ENCODE measurements at places on chromosomes 12 and 14.

GRCh38 chr12:14951851-14952250, 9.6 kb downstream of the ARHGDIB start:
- no peak for DNase-seq

GRCh38 chr14:22978487-22978837, 3.9 kb downstream of the AJUBA start:
- DNase-seq: no peak

GRCh38 chr14:33897382-33897781, 53.5 kb downstream of the EGLN3 start:
- no peak for DNase-seq

GRCh38 chr14:44449680-44450079, 57.4 kb downstream of the FSCB start:
- no peak for DNase-seq

DNA sequence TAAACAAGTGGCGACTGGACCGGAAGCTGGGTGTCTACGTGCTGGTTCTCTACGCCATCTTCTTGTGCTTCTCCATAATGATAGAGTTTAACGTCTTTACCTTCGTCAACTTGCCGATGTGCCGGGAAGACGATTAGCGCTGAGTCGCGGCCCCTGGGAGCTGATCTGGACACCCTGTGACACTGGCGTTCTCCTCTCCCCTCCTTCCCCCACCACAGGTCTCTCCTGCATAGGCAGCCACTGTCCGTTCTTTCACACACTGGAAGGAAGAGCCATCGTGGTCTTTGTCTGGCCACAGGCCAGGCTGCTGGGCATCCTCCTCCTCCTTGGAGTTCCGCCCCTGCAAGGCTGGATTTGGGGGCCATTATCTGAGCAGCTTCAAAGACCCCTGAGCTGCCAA, 20.1 kb upstream of the RIN3 start:
- no peak for DNase-seq

- no peak for DNase-seq
These were observed 34.5 kb downstream of the EFCAB11 start for GRCh38 chr14:89920056-89920455.

DNA sequence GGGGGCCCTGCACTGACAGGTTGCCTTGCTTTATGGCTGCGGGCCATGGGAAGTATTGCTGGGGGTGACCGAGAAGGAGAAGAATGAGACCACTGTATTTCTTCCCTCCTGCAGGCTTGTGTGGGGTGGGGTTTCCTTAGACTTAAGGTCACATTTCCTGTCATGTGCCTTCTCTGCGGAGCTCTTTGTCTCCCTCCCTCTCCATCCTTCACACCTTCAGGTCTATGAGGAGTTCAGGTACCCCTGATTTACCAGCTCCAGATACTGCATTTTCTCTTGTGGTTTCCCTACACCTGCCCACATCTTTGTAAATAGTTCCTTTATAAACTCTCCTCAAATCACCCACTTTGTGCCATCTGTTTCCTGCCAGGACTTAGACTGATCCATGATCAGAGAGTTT, 3.6 kb downstream of the FNTB start:
- DNase-seq: no peak

GRCh38 chr14:71467361-71467811, 464.8 kb upstream of the RGS6 start:
- DNase-seq: no peak

GRCh38 chr12:25328072-25328712, 77.5 kb upstream of the KRAS start:
- no peak for DNase-seq

DNA sequence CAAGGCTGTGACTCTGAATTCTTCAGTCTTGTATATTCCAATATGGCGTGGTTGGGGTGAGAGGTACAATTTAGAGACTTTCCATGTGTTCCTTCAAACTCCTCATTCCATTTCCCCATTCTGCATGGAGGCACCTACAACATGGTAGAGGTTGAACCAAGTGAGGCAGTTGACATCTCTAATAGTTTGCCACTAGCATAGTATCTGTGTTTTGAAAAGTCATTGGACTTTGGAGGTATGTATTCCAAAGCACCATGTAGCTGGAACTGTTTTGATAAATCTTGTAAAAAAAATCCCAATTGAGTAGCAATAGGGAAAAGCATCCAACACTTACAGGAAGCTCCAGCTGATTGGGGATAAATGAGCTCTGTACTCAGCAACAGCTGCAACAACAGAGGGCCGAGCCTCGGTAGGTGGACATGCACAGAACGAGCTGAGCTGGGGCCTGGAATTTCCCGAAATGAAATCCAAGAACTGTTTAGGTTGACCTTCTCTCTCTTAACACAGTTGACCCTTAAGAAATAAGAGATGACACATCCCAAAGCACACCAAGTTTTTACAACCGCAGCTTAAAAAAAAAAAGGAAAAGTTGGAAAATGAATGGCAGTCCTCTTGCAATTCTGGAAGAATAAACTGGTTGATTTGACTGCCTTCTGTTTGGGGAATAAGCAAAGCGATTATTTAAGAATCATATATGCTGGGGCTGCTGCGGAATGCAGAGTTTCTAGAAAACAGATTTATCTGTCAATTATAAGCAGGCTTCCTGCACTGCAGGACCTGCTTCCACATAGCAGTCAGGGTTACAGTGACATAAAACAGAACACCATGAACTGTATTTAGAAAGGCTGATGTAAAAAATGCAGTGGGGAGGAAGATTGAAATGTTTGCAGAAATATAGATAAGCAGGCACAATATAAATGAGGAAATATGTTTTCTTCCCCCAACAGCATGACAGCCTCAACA, 194.6 kb upstream of the KRR1 start:
- peak; percentile 15 for DNase-seq

- DNase-seq: no peak
These were observed 6.5 kb downstream of the NECAP1 start for GRCh38 chr12:8088574-8088973.

GRCh38 chr14:33475623-33476022, 475.3 kb downstream of the EGLN3 start:
- DNase-seq: peak; percentile 60

DNA sequence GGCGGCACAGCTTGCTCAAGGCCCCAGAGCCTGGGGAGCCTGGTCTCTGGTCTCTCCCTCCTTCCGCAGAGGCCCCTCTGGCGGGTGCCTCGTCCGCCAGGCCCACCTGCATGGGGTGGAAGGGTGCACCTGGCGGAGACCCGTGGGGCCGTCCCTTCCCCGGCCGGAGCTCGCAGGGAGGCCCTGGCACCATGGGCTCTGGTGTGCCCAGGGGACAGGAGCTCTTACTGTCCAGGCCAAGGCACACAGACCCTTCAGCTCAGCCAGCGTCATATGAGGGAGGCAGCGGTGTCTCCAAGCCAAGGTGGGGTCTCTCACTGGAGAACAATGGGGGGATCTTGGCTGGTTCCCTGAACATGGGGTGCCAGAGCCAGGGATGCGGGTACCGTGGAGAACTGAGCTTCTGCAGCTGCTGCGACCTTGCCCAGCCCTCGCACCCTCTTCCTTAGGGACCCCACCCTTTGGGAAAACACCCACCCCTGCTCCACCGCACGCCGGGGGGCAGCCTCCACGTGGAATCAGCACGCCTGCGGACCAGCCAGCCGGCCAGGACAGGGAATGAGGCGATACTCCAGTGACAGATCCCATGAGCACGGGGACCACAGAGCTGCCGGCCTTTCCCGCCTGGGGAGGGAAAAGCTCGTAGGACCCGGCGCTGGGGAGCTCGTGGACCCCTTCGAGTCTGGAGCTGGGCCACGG, 25.7 kb upstream of the GALNT9 start:
- DNase-seq: no peak

DNA sequence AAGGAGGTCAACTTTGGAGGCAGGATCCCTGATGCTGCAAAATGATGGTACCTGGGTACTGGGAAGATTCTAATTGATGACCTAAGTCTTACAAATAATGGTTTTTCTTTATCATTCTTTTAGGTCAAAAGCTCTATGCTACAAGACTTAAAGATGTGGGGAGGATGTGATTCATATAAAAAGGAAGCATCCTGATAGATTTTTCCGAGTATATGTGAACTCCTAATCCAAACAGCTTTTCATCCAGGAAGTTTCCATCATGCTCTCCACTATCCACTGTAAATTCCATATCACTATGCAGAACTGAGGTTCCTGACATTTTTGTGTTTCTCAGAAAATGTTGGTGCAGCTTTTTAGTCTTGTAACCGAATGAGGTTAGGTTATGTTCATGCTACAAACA, 293.2 kb downstream of the PAWR start:
- no peak for DNase-seq

- DNase-seq: no peak
These were observed 32.9 kb downstream of the LGR5 start for GRCh38 chr12:71472441-71472911.

- peak; percentile 78 for DNase-seq
These were observed 146.5 kb downstream of the ETV6 start for GRCh38 chr12:11795913-11796459.

DNA sequence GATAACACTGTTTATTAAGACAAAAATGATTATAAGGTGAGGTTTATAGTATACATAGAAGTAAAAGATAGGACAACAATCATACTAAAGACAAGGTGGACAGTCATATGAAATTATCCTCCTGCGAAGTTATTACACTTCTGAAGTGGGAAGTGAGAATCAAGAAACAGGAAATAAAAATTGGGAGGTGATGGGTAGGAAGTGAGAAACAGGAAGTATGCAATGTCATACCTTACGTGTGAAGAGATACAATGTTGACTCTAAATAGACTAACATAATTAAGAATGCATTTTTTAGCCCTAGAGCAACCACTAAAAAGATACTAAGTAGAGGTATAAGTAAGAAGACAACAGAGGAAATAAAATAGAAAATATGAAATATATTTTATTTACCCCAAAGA, 43.7 kb downstream of the GRIN2B start:
- no peak for DNase-seq

DNA sequence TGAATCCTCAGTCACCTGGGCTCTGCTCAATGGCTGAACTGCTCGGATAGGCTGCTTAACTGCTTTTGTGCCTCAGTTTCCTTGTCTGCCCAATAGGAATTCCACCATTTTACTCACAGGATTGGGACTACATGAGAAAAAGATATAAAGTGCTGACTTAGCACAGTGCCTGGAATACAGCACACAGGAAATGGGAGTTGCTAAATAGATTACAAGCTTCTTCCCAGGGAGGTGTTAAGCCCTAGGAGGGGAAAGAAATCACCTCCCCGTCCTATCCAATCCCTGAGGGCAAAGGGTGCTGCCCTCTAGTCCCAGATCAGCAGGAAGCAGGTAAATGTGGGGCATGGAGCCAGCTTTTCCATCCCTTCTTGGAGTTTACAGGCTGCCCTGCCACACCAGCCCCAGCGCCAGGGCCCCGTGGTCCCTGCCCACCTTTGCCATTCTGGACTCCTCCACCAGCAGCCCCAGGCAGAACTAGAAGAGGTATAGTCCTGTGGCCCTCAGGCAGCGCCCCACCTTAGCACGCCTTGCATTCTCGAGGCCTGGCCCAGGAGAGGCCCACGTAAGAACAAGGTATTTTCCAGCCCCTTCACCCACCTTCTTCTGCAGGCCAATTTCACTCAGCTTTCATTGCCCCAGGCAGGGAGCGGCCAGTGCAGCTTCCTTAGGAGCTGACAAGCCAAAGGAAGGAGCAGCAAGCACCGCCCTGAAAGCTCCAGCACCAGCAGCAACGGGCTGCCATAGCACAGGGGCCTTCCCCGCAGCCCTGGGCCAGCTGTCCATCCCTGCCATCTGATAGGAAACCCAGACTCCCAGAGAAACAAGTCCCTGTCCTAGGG, 28.8 kb upstream of the RPLP0 start:
- DNase-seq: no peak

DNA sequence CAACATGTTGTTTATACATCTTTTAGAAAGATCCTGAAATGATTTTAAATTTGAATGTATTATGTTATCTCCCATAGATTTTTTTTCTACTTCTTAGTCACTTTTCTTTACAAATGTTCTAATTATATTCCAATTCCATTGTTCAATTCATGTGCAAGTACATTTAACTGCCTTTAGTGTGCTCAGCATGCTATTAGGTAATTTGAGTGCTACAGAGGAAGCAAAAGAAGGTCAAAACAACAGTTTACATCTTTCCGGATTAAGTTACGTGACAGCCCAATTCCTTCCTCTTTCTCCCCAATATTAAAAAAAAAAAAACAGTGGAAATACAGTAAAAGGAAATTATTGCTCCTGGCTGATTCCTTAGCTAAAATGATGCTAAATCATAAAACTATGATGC, 98.3 kb downstream of the RTN1 start:
- DNase-seq: no peak

DNA sequence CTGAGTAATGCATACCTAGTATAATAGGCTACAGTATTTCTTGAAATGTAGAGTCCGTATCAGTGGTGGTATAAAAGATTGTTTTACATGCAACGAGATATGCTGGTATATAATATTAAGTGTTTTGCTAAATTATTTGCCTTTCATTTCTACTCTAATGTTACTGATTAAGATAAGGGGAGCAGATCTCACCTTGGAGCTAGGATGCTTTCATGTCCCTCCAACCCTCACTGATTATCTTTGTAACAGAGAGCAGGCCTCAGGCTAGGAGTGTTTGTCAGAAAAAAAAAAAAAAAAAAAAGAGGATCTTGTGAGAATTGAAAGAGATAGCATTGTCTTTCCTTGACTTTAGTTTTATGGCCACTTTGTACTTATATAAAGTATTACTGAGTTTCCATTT, 92.6 kb downstream of the PDE3A start:
- no peak for DNase-seq

DNA sequence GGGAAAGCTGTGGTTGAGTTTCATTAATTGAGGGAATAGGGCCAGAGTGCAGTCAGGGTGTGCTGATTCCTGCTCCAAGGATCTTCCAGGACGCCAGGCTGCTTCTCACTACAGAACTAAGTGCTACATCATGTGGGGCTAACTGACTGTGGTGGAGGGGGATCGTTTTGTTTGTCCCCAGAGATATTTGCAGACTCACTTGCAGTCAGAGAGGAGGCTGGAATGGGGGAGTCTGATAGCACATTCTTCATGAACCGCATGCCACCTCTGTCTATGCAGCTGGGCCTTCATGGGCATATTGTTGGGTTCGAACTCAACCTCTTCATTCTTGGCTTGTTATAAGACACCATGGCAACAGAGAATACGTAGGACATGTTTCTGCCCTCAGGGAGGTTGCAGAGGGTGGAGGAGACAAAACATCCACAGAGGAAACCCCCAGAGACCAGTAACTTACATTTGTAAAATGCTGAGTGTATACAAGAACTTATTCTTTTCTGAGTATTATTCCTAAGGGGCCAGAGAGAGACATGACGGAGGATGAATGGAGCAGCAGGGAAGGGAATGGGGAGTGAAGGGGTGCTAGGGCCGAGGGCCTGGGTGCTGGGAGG, 13.0 kb downstream of the KRT7 start:
- no peak for DNase-seq

- DNase-seq: no peak
These were observed 59.6 kb upstream of the EEA1 start for GRCh38 chr12:92988622-92989130.

- DNase-seq: no peak
These were observed 88.8 kb downstream of the CCDC60 start for GRCh38 chr12:119423285-119423684.

DNA sequence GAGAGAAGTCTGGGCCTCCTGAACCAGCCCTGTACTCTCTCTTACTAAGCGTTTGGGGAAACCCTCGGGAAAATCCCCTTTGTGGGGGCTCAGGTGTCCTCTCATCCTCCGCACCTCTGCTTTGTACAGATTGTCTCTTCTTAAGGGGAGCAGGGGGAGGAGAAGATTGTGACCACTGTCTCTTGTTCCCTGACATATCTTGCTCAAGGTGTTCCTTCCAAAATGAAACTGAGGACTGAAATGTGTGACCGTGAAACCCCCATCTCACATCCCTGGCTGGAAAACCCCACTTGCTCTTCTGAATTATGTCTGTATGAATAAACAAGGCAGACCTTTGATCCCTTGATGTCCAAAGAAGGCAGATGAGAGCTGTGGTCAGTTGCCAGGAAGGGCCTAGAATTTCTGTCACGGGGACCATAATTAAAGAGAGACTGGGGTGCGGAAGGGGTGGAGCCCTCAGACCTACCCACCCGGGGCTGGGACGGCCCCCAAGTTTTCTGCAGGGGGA, 369.8 kb downstream of the AACS start:
- no peak for DNase-seq
